Stimulated activated CD4-positive, alpha-beta T cell treated with anti-CD3 and anti-CD28 coated beads, Interleukin-1b, Interleukin-23, amount 100 ng/mL, for 1 hour (primary cell): ENCODE measurements at places on chromosomes 11 and 22.

DNA sequence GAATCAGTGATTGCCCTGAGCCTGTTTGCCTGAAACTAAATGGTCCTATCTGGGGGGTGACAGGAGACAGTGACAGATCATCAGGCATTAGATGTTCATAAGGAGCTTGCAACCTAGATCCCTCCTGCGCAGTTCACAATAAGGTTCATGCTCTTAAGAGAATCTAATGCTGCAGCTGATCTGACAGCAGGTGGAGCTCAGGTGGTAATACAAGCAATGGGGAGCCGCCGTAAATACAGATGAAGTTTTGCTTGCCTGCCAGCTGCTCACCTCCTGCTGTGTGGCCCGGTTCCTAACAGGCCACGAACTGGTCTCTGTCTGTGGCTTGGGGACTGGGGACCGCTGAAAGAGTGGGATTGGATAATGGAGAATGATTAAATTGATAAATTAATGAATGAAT lies 14.0 kb downstream of the NOX4 start:
- DNase-seq: no peak

- no peak for DNase-seq
Measured at GRCh38 chr22:16131918-16132317, 442.1 kb downstream of the POTEH start.

DNA sequence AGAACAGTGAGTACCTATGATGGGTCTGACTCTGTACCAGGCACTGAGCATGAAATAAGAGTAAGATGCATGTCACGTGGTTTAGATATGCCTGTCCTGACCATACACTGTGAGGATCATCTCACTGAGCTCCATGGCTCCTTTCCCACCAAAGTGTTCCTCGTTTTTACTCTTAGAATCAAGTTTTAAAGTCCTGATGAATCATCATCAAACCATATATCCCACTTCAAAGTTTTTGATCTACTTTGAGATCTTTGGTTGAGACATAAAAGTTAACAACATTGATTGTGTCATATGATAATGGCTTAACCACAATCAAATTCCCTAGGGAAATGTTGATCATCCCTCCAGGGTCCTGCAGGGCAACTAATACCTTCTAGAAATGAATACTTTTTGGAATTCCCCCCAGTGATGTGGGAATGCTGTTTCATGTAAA lies 12.8 kb downstream of the ETS1 start:
- DNase-seq: no peak

- no peak for DNase-seq
Measured at GRCh38 chr11:121895919-121896318, 220.1 kb downstream of the BLID start.

DNA sequence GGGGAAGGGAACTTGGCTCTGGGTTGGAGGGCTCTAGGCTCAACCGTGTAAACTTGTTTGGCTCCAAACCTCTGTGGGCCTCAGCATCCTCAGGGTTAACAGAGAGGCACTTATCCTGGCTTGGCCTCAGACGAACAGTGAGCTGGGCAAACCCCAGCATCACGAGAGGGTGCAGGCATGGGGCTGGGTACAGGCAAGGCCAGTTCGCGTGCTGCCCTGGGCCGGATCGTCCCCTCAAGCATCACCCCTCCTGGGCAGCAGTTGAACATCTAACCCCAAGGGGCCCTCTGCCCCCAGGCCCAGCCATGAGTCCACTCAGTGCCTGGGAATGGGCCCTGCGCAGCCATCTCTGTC lies 1.9 kb downstream of the EHBP1L1 start:
- no peak for DNase-seq

GRCh38 chr11:109845437-109845836 lies 247.8 kb upstream of the ZC3H12C start:
- DNase-seq: no peak

DNA sequence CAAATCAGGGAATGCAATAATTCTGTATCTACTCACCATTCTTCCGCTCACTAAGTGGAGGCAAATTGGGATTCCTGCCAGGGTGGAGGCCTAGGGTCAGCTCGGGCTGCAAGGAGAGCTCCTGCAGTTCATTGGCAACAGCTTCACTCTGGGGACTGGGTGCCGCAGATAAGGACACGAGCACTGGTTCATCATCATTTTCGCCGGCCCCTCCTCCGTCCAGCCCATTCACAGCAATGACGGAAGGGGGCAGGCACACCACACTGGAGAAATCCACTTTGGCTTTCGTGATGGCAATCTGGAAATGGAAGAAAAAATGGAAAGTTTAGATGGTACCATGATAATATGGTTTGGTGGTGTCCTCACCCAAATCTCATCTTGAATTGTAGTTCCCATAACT lies 84.4 kb downstream of the MRTFA start:
- DNase-seq: no peak

GRCh38 chr11:45662665-45663485 lies 2.5 kb downstream of the CHST1 start:
- DNase-seq: no peak

GRCh38 chr11:81989093-81989492 lies 744.6 kb downstream of the FAM181B start:
- DNase-seq: no peak

DNA sequence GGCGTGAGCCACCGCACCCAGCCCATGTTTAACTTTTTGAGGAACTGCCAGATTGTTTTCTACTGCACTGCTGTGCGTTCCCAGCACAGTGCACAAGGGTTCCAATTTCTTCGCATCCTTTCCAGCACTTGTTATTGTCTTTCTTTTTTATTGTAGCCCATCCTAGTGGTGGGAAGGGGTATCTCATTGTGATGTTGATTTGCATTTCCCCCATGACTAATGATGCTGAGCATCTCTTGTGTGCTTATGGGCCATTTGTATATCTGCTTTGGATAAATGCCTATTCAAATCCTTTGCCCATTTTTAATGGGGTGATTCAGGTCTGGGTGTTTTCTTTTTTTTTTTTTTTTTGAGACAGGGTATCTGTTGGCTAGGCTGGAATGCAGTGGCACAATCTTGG lies 36.6 kb upstream of the SYT7 start:
- no peak for DNase-seq

DNA sequence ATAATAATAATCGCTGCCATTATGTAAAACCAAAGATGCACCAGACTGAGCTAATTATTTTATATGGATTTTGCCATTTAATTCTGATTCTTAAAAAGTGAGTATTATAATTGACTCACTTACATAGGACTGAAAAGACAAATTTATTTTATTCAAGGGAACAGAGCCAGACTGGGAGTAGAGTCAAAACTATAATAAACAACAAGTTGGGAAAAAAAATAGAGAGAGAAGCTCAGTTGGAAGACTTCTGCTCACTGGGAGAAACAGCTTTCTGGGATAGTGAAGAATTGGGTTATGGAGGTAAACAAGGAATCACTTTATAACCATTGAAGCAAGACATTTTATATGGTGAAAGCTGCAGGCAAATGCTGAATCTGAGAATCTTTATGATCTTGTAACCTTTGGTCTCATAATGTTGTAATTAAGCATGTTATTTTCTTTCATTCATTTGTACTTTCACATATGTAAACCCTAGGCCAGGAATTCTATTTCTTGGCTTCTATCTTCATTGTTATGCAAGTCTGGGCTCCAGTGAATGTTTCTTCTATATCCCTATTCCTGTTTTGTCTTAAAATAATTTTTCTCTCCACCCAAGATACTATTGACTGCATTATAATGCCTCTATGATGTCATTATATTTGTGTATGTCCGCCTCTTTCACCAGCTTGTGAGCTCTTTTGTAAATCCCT lies 725.3 kb upstream of the CCDC179 start:
- DNase-seq: no peak

DNA sequence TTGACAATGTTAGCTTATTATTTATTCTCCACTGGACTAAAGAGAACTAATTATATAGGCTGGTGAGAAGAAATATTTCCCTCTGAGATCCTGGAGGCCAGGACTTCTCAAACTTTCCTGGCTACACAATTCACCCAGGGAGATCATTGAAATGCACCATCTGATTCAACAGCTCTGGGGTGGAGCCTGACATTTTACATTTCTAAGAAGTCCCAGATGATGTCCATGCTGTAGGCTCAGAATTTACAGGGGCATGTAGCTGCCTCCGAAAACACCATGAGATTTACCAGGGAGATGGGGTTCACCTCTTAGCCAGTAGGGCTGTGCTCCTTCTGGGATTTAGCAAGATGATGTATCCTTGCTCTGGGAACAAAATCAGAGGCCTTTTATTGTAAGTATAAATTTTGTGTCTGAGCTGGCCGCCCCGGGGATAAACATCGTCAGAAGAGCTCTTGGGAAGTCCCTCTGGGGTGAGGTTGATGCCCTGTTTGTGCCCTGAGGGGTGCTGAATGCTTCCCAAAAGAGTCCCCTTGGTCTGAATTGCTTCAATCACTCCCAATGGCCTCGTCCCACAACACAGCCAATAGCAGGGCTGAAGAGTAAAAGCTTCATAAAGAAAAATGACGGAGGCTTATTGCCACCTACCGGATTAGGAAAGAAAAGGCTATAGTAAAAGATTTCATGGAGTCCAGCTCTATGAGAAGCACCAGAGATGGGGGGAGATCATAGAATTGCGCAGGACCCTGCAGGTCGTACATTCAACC lies 33.4 kb upstream of the API5 start:
- no peak for DNase-seq

GRCh38 chr22:19336133-19337075 lies 44.9 kb upstream of the CLTCL1 start:
- DNase-seq: no peak

DNA sequence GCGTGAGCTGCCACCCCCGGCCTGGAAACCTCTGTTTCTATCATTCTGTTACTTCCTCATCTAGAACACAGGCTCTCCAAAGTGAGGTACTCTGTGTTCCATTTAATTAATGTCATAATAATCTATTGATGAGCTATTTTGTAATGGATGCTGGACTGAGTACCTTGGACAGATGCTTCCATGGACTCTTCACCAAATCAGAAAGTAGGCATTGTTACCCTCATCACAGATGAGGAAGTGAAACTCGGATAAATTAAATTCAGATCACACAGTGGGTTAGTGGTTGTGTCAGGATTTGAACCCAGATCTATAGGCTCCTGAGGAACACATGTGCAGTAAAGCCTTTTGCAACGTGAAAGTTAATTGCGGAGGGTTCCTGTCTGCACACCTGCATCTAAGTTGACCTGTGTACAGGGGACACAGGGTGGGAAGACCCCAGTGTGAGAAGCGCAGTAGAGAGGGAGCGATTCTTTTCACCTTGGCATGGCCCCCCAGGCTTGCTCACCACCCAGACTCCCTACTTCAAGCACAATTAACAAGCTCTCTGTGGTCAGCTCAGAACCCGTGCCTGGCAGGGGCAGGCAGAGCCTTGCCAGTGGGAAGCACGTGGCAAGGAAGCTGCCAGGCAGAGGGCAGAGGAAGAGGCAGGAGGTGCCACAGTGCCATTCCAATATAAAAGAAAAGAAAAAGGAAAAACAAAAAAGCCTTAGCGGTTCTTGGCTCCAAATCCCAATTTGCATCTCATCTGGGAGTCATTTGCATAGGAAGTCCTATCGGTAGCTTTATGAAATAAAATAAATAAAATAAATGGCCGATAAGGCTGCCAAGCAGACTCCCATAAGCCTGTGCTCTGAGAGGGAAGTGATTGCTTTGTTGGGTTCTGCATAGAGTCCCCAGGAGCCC lies 239.3 kb downstream of the GRIK4 start:
- no peak for DNase-seq

GRCh38 chr11:76658651-76659650 lies 11.6 kb downstream of the LRRC32 start:
- no peak for DNase-seq

- DNase-seq: no peak
Measured at GRCh38 chr11:113112307-113112706, 151.1 kb downstream of the NCAM1 start.

DNA sequence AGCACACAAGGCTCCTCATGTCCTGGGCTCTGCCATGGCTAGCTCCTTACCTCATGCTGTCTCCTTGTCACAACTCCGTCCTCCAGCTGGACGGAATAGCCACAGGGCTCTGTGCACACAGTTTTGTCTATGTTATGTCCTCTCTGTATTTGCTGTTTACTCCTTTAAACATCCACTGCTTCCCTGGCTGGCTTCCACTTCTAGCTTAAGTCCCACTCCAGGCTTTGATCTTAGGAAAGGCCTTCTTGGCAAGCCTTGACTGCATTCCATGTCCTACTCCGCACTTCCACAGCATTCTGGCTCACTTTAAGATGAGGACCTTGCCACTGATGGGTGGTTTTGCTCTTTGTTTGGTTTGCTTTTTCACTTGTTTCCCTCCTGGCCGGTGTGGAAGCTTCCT lies 22.9 kb upstream of the ROBO3 start:
- no peak for DNase-seq

- no peak for DNase-seq
Measured at GRCh38 chr11:47524291-47524874, 28.5 kb downstream of the CELF1 start.

DNA sequence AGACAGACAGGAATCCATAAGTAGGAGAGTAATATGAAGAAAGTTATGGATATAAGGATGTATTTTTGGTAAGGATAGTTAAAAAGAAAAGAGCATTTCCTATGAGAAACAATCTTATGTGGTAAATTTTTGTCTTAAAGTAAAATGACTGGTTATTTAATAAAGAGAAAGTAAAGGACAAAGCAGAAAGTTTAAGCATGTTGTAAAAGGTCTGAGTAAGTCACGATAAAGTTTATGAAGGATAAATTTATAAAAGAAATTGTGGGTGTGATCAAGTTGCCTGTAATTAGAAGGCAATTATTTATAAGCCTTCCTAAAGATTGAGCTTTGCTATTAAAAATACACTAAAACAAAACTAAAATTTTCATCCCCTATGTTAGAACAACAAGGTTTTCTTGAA lies 314.7 kb upstream of the SYN3 start:
- DNase-seq: no peak

DNA sequence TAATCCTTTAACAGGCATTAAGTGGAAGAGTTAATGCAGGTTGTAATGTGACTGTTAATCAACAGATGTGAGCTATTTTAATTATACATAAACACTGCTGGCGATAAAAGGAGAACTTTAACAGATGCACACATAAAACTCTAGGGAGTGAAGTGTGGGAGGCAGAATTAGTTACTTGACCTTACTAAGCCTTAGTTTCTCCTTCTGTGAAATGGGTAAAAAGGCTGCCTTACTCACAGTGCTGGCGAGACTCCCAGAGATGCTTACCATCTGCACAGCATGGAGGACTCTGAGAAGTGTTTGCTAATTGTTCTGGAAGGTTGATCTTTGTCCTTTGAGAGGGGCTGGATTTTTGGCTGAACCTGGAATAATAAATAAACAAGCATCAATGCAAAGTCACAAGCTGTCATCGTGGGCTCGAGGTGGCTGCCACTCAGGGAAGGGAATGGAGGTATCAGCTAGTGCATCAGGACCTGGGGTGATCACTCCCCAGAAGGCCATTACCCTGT lies 58.6 kb upstream of the MPEG1 start:
- no peak for DNase-seq

- DNase-seq: no peak
Measured at GRCh38 chr11:72705442-72706365, 31.5 kb upstream of the PDE2A start.

- DNase-seq: no peak
Measured at GRCh38 chr11:96430668-96431067, 40.9 kb downstream of the JRKL start.
